ENCODE measurements at places on chromosomes 3 and 15. TPM values are rescaled to one million over a fixed set of nuclear protein-coding genes. Genes with fewer than 3 reads are reported as not detected.

PARP15 gene
- not detected for polyA plus RNA-seq

FOXB1 gene
- not detected for polyA plus RNA-seq

RAB11A gene
- 335 TPM for polyA plus RNA-seq

- DNase-seq = no peak
These were observed 90.7 kb downstream of the NR2F2 start for GRCh38 chr15:96421178-96421601.

GRCh38 chr15:80971143-80971542 is 18.5 kb downstream of the MESD start:
- no peak for DNase-seq

DNA sequence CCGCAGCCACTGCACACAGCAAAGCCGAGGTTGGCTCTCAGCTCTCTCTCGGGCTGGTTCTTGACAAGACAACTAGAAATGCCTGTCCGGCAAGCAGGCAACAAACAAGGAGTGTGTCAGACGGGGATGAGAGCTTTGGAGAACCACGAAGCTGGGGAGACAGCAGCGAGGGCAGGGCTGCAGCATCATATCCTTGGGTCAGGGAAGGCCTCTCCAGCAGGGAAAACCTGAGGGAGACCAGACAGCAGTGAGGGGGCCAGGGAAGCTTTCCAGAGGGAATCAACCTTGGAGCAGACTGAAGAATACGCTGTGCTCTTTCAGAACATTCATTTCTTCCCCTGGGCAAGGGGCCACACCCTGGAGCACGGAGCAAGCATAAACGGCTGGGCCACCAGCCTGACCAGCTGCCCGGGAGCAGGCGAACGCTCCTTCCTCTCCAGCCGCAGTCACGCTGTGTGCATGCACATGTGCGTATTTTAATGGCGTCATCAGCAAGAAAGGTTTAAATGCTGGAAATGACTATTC is 58.7 kb downstream of the CHSY1 start:
- DNase-seq = no peak

DNA sequence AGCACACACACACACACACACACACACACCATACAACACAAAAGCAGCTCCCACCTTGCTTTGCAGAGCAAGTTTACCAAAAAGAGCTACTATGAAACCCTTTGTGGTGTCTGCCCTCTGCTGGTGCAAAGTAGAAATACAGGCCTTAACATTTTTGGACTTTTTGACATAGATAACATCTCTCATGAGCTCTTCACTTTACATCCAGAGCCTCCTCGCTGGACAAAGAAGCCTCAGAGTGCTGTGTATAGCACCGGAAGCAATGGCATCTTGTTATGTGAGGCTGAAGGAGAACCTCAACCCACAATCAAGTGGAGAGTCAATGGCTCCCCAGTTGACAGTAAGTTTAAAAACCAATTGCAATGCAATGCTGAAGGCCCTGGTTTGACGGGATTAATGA is 157.9 kb downstream of the CHL1 start:
- peak; percentile 15 for DNase-seq

DNA sequence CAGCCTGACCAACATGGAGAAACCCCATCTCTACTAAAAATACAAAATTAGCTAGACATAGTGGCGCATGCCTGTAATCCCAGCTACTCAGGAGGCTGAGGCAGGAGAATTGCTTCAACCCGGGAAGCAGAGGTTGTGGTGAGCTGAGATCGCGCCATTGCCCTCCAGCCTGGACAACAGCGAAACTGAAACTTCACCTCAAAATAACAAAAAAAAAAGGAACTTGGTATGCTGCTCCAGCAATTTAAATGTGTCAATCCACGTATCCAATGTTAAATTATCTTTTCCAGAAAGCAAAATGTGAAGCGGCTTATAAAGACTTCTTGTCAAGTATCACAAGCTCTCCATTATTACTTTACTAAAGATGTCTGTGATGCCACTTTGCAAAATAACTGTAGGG is 9.9 kb upstream of the ARIH1 start:
- no peak for DNase-seq

DNA sequence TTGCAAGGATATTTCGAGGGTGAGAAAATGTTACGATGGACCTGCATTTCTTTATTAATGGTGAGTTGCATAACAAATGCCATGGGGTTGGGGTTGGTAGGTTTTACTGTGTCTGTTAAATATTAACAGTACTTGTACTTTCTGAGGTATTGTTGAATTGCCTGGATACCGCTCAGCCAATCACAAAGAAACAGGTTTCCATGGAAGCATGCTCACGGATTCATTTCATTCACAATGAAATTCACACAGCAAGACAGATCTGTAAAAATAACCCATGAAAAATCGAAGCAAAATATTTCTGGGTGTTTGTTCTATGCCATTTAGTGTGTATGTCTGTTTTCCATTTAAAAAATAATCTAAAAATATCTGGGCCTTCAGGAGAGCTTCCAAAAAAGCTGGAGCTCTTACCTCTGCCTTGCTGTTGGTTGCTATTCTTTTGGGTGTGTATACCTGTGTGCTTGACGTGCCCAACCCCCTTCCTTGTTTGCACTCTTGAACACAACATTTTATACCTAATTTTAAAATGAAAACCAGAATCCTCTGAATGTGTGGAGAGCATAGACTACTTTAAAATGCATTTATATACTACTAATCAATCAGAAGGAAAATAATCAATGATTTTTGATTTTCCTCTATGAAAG is 479.8 kb upstream of the TBL1XR1 start:
- DNase-seq = no peak

DNA sequence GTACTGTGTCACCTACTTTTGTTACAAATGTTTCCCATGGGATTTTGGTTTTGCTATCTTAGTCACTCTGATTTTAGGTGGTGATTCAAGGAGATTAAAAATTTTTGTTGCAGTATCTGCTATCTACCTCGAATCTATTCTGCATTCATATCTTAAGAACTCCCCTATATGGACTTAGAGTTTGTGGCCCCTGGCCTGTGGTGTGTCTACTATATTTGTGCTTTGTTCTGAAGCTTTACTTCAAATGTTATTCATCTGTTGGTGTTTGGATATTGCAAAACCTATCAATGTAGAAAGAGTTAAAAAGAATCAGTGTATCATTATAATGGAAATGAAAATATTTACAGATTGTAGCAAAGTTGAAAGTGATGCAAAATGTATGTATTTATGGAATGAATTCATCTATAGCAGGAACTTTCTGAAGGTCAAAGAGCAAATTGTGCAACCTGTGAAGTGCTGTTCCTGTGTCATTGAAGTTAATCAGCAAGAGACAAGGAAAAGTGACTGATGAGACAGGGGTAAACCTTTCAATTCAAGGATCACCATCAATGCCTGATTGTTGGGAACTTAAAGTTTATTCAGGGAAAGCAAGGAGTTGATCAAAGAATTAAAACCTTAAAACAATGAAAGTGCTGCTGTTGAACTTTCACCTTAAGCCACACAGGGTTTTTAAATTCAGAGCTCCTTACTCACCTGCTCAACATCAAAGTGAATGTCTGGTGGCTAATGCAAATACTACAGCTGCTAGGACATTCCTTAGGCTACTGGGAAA is 71.0 kb downstream of the SLMAP start:
- DNase-seq = no peak

- DNase-seq = no peak
These were observed 44.1 kb upstream of the TFG start for GRCh38 chr3:100665230-100665629.

All from A549 (cell line).